Substantia nigra (tissue), 51 donors: ENCODE measurements at places on chromosomes 3 and 15.

- peak; percentile 6 for DNase-seq
Observed at GRCh38 chr3:171028025-171028778, 1.7 kb upstream of the SLC2A2 start.

GRCh38 chr3:159339131-159339530 lies 537.3 kb downstream of the MFSD1 start:
- no peak for DNase-seq

DNA sequence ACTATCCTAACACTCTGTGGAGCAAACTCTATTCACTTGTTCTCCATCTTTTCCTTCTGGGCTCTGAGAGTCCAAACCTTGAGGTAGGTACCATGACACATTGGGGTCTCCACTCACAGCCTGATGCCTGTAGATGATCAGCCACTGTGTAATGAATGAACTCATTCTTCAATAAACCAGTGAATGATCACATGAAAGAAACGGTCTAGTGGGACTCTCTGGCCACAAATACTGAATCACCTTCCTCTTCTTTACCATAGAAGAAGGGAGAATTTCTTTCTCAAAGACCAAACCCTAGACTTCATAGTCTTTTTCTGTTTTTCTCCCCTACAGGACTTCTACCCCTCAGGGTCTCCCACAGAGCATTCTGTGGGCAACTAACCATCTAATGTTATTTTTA lies 20.5 kb upstream of the ABHD2 start:
- no peak for DNase-seq

- no peak for DNase-seq
Observed at GRCh38 chr3:177658354-177658753, 461.1 kb upstream of the TBL1XR1 start.

GRCh38 chr15:86916671-86917360 lies 837.1 kb downstream of the AGBL1 start:
- peak; percentile 95 for DNase-seq
